ENCODE measurements at places on chromosomes 16 and 17. TPM values are rescaled to one million over a fixed set of nuclear protein-coding genes. Genes with fewer than 3 reads are reported as not detected.

DNA sequence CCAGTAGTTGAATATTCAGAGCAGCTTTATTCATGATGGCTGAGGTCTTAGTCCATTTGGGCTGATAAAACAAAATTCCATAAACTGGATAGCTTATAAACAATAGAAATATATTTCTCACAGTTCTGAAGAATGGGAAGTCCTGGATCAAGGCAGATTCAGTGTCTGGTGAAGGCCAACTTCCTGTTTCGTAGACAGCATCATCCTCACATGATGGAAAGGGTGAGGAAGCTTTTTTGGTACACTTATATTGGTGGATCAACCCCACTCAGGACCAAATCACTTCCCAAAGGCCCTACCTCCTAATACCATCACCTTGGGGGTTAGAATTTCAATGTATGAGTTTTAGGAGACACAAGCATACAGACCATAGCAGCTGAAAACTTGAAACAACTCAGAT, 224.2 kb downstream of the CYB561 start:
- H3K4me3 ChIP-seq, result no peak overlapping the region
- no peaks in the 10 kb centered on the region for H3K36me3 ChIP-seq
- DNase-seq, result no peak
- H3K27me3 ChIP-seq, result no peaks in the 10 kb centered on the region

DNA sequence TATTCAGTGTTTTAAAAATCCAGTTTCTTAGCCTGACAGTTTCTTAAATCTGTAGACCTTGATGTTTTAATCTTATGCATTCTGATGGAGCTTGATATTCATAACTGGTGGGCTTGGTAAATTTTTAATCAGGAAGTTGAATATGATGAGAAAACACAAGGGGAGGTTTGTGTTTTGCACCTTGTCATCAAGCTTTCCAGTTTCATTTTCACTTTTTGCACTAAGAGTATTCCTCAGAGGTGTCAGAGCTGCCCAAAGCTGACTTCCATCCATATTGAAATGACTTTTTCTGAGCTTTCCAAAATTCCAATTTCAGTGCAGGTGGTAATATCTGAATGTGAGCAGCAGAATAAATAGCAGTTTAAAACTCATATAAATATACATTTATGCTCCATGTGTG, 555.0 kb upstream of the RBFOX1 start:
- no peaks in the 10 kb centered on the region for H3K4me1 ChIP-seq
- DNase-seq, result no peak
- no peak overlapping the region for H3K27ac ChIP-seq
- H3K27me3 ChIP-seq, result no peaks in the 10 kb centered on the region
- H3K4me3 ChIP-seq, result no peak overlapping the region

HS3ST3B1 gene
- 17.2 TPM for total RNA-seq

PYDC1 gene
- not detected for total RNA-seq

DNA sequence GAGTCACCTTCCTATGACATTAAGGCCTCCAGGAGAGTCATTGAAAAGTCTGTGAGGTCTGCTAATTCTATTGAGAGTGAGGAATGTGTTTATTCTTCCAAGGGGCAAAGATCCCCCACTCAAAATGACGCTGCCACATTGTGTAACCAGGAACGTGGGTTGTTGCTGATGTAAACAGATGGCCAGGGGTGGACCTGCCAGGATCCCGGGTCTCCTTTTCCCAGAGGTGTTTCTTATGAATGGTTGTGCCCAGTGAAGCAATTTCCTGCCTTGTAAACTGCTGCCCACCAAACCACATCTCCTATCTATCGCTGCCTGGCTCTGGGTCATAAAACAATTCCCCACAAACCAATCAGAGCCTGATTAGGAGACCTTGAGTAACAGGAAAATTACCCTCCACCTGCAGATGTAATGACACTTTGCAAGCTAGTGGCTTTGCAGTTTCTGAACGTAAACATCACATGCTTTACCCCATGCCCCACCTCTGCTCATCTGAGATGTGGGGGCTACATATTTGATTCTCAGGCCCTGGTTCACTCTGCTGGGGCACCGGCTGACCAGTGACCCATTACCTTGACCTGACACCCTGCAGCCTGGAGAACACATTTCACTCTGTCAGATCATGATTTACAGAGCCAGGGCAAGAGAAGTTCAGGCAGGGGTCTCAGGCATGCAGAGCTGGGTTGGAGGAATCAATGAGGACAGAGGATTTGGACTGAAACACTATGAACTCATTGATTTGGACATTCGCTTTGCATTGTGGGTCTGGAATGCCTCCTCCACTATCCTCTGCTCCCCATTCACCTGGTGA, 33.1 kb upstream of the DDX52 start:
- no peak overlapping the region for H3K27ac ChIP-seq
- peaks cover 25% of the 10 kb centered on the region for H3K27me3 ChIP-seq
- DNase-seq, result no peak
- no peak overlapping the region for H3K4me3 ChIP-seq
- H3K4me1 ChIP-seq, result no peaks in the 10 kb centered on the region
- no peaks in the 10 kb centered on the region for H3K36me3 ChIP-seq

ITGAD gene
- total RNA-seq, result not detected

- H3K27me3 ChIP-seq, result no peaks in the 10 kb centered on the region
- H3K4me3 ChIP-seq, result no peak overlapping the region
- no peaks in the 10 kb centered on the region for H3K36me3 ChIP-seq
Observed at GRCh38 chr17:62824290-62825131, 16.4 kb upstream of the MARCHF10 start.

GRCh38 chr17:50319306-50320004, 26.5 kb upstream of the XYLT2 start:
- DNase-seq, result no peak
- H3K4me3 ChIP-seq, result peak overlapping the region; percentile 14
- peaks cover 21% of the 10 kb centered on the region for H3K4me1 ChIP-seq
- peak overlapping the region; percentile 80 for H3K27ac ChIP-seq
- no peaks in the 10 kb centered on the region for H3K36me3 ChIP-seq

- H3K4me3 ChIP-seq, result no peak overlapping the region
- no peaks in the 10 kb centered on the region for H3K36me3 ChIP-seq
- no peak overlapping the region for H3K27ac ChIP-seq
- H3K4me1 ChIP-seq, result peaks cover 16% of the 10 kb centered on the region
Observed at GRCh38 chr16:2335286-2335895, 5.1 kb downstream of the ABCA3 start.

DNA sequence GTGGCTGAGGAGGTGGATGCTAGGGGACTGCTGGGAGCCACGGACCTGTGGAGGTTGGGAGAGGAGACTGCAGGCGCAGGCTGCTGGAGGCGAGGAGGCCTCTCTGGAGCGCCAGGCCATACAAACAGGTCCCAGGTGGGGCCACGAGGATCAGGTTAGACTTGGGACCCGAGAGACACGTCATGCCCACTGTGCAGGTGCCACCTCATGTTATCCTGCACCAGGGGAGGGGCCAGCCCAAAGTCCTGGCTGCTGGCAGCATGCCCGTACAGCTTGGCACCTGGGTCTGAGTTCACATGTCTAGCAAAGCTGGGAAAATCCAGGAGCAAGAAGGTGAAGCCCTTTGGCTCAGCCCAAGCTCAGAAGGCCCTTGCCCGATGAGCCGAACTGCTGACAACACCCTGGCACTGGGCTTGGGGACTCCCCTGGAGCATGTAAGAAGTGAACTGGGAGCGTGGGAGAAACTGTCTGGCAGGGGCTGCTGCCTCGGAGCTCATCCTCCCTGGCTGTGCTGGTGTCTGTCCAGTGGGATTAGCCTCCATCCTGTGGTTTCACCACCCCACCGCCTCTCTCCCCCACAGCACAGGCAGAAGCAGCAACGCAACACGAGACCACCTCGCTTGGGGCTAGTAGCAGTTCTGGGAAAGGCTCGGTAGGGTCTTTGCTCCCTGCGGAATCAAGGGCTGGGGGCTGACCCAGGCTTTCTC, 5.3 kb downstream of the ARHGDIA start:
- peaks cover 75% of the 10 kb centered on the region for H3K4me1 ChIP-seq
- no peak overlapping the region for H3K27ac ChIP-seq
- no peak for DNase-seq

- H3K4me1 ChIP-seq, result peaks cover 33% of the 10 kb centered on the region
- H3K27me3 ChIP-seq, result peaks cover 12% of the 10 kb centered on the region
- H3K4me3 ChIP-seq, result no peak overlapping the region
Observed at GRCh38 chr16:1973461-1974156, 1.8 kb downstream of the TBL3 start.

GNGT2 gene
- total RNA-seq, result not detected

DNA sequence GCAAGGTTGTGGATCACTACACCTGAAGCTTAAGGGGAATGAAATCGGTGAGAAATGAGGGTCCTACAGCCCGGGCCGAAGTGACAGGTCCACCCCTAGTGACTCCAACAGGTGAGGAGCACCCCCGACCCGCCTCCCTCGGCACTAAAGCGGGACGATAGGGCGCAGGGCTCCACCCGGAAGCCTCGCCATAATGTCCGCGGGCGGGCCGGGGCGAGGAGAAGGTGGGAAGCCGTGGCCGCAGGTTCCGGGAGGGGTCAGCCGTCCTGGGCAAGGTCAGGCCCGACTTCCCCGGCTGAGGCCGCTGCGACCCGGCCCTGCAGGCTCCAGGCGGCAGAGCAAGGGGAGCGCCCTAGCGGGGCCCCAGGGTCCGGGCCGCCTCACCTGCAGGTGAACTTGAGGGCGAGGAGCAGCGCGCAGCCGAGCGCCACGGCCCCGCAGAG, 543 bp downstream of the TXNDC11 start:
- peak overlapping the region; percentile 97 for H3K27ac ChIP-seq
- peak; percentile 84 for DNase-seq
- H3K36me3 ChIP-seq, result peaks cover 1% of the 10 kb centered on the region
- no peaks in the 10 kb centered on the region for H3K27me3 ChIP-seq

SYCE1L gene
- 0.85 TPM for total RNA-seq

GRCh38 chr16:69105501-69106361, at the start of gene HAS3:
TSS of gene HAS3 (plus strand) at chr16:69105653. CDS start at chr16:69109396, 3,743 bp downstream.
- H3K36me3 ChIP-seq, result peaks cover 14% of the 10 kb centered on the region
- peak within 1 kb of the TSS; percentile 56 for H3K27ac ChIP-seq
- H3K4me3 ChIP-seq, result peak within 1 kb of the TSS; percentile 78
- H3K27me3 ChIP-seq, result peaks cover 7% of the 10 kb centered on the region
- DNase-seq, result no peak
- H3K4me1 ChIP-seq, result peaks cover 36% of the 10 kb centered on the region

- no peak for DNase-seq
- peaks cover under 1% of the 10 kb centered on the region for H3K27me3 ChIP-seq
- peak overlapping the region; percentile 21 for H3K27ac ChIP-seq
- peaks cover 48% of the 10 kb centered on the region for H3K4me1 ChIP-seq
Observed at GRCh38 chr16:55662644-55663031, 6.8 kb downstream of the SLC6A2 start.

DHODH gene
- 8.0 TPM for total RNA-seq

- DNase-seq, result no peak
- H3K27ac ChIP-seq, result no peak overlapping the region
- H3K36me3 ChIP-seq, result no peaks in the 10 kb centered on the region
- no peaks in the 10 kb centered on the region for H3K4me1 ChIP-seq
Observed at GRCh38 chr17:74020522-74020921, 183.0 kb upstream of the RPL38 start.

ALOXE3 gene
- total RNA-seq, result 79.9 TPM

DNA sequence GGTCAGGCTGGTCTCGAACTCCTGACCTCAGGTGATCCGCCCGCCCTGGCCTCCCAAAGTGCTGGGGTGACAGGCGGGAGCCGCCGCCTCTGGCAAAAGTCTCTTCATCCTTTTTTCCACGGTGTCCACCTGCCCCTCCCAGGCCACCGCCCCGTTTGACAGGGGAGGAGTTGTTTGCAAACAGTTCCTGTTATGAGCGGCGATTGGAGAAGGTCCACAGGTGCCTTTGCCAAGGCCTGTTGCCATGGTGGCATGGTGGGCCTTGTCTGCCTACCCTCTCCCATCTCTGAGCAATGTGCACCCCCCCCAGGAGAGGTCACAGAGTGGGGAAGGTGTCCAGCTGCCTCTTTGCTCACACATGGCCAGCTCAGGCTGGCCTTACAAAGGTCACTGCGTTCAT, 16.0 kb upstream of the RAP1GAP2 start:
- no peak overlapping the region for H3K27ac ChIP-seq
- no peak overlapping the region for H3K4me3 ChIP-seq
- peaks cover 45% of the 10 kb centered on the region for H3K27me3 ChIP-seq
- H3K4me1 ChIP-seq, result peaks cover 10% of the 10 kb centered on the region
- no peaks in the 10 kb centered on the region for H3K36me3 ChIP-seq
- DNase-seq, result no peak

CRYBA1 gene
- not detected for total RNA-seq

DNA sequence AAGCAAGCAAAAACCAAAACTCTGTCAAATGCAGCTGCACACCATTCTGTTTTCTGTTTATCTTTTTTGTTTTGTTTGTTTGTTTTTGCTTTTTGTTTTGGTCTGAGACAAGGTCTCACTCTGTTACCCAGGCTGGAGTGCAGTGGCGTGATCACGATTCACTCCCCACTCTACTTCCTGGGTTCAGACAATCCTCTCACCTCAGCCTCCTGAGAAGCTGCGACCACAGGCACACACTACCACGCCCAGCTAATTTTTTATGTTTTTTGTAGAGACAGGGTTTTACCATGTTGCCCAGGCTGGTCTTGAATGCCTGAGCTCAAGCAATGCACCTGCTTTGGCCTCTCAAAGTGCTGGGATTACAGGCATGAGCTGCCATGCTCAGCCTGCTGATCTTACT, 19.3 kb upstream of the SLFN13 start:
- H3K27me3 ChIP-seq, result peaks cover 20% of the 10 kb centered on the region
- H3K4me3 ChIP-seq, result no peak overlapping the region
- no peaks in the 10 kb centered on the region for H3K4me1 ChIP-seq
- no peak overlapping the region for H3K27ac ChIP-seq
- H3K36me3 ChIP-seq, result no peaks in the 10 kb centered on the region

GRCh38 chr17:42142371-42142896, 12.4 kb downstream of the RAB5C start:
- H3K27me3 ChIP-seq, result no peaks in the 10 kb centered on the region
- no peak overlapping the region for H3K4me3 ChIP-seq
- H3K36me3 ChIP-seq, result peaks cover 28% of the 10 kb centered on the region
- no peak overlapping the region for H3K27ac ChIP-seq
- H3K4me1 ChIP-seq, result peaks cover 32% of the 10 kb centered on the region

DNA sequence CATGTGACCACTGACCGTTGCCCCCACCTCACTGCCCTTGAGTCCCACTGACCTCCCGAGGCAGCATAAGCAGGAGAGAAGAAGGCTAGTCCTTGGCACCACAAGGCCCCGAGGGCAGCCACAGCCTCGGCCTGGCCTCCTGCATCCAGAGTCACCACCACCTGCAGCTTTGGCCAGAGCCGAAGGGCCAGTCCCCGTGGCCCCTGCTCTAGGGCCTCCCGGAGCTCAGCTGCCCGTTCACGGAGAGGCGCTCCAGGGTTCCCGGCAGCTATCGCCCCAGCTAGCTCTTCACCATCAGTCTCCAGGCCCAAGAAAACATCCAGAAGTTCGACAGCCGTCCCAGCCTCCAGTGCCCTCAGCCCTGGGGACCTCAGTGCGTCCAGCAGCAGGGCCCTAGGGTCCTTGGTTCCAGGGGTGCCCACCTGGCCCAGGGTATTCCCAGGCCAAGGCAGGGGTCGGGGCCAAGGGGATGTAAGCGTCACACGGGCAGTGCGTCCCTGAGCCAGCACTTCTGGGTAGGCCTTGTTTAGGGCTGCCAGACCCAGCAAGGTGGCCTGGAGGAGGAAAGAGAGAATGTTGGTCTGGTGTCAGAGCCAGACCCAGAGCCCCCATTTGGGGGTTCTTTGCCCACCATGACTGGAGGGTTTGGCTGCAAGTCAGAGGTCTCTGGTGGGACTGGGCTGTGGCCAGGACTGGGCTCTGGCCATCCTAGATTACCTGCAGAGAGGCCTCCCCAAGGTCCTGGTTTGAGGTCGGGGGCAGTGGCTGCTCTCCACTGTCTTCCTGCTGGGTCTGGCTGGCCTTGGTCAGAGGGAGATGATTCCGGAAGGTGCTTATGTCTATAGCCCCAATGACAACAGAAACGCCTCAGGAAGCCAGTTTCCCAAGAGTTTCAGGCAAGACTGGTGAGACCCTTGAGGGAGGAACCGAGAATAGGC, 1.8 kb downstream of the GHDC start:
- no peak overlapping the region for H3K4me3 ChIP-seq
- H3K27ac ChIP-seq, result no peak overlapping the region
- no peaks in the 10 kb centered on the region for H3K36me3 ChIP-seq
- H3K4me1 ChIP-seq, result peaks cover 16% of the 10 kb centered on the region
- no peak for DNase-seq
- no peaks in the 10 kb centered on the region for H3K27me3 ChIP-seq

All from suprapubic skin (tissue), 4 donors.